ENCODE measurements at places on chromosomes 2 and 18.

DNA sequence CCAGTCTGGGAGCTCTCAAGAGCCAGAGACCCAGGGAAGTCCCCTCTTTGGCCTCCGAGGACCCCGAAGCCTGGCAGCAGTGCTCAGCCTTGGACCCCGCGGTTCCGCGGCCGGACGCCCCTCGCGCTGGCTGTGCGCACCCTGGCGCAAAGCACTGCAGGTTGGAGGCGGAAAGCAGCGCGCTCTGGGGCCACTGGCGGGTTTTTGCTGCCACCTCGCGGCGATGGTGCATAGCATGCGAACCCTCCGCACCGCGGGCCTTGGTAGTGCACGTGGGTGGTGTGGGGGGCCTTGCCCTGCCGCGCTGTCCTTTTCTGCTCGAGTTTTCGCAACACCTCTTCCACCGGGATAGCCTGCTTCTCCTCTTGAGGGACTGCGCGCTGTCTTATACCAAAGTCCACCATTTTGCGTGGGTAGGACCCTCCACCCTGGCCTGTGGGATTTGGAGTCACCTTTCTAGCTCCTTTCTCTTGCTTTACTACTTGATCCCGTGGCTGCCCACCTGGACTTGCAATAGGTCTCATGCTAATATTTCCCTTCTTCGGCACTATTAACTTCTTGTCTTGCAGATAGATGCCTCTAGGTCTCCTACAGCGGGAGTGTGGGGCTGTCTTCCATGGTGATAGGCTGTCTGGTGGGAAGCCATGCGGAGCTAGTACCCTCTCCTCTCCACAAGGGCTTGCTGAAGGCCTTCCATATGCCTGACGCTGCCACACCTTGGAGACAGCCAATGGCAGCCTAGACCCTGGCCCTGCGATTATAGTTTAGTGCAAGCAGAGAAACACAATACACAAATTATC is 14.3 kb downstream of the SIX3 start:
- DNase-seq = peak; percentile 92

- no peak for DNase-seq
Observed at GRCh38 chr18:13559754-13560153, 166.6 kb downstream of the FAM210A start.

GRCh38 chr2:175168564-175168945 is 552 bp upstream of the ATF2 start:
- DNase-seq = no peak

- peak; percentile 17 for DNase-seq
Observed at GRCh38 chr2:240308111-240308651, 127.3 kb upstream of the GPC1 start.

DNA sequence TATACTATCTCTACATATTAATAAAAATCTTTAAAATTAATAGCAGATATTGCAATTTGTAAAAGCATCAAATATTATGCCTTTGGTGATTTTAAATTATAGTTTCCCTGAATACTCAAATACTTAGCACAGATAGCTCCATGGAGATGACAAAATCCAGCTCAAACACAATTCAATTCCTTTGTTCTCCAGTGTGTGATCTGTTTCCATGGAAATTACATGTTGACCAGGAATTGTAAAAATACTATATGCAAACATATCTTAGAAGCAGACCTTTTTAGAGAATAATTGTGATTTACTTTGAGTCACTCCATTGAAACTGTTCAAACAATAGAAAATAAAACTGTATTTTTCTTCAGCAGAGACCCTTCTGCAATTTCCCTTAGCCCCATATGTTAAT is 68.3 kb downstream of the FAM161A start:
- DNase-seq = no peak

DNA sequence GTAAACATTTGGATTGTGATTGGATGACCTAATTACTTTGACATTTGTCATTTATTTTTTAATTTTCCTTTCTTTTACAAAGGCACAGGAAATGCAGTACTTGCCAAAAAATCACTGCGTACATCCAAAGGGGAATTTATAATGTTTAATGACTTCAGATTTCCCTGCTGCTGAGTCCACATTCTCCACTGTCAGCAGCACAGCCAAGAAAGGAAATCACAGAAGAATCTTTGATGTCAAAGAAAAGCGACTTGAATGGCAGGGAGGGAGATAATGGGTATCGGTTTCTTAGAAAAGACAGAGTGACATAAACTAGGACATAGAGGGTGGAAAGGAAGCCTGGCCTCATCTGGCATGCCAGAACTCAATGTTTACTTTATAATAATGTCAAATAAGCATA is 41.4 kb upstream of the COPS8 start:
- no peak for DNase-seq

GRCh38 chr2:136238286-136239078 is 120.5 kb upstream of the CXCR4 start:
- peak; percentile 48 for DNase-seq

GRCh38 chr2:226198956-226199355 is 600.7 kb downstream of the IRS1 start:
- DNase-seq = no peak

DNA sequence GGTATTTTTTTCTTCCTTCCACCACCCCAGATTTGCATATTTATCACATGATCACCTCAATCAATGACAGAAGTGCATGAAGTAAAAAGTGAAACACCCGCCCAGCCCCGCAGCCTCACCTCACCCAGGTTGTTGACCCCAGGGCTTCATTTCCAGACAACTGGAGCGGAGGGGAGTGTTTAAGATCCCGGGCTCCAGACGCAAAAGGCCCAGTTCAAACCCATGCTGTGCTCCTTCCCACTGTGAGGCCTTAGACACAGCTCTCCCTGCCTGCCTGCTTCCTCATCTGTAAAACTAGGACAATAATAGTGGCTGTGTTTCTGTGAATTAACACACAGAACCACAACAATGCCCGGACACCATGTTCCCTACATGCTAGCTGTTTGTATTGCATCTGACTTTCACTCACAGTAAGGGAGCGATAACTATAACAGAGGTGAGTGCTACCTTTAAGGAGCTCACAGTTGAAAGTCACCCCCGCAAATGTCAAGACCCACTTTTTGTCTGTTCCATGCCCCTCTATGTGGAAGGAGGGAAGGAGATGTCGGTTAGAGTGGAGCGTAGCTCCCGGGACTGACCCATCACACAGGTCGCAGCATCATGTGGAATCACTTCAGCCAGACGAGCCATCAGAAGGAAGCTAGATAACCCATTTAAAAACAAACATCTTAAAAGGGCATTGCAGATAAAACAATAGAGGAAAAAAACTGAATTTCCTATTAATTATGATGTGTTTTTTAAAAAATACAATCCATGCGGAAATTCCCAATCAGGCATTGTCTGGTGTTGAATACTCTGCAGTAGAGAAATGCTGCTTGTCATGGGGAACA is 77.5 kb upstream of the DAPL1 start:
- no peak for DNase-seq

GRCh38 chr2:236715077-236715476 is 145.5 kb downstream of the ACKR3 start:
- no peak for DNase-seq

DNA sequence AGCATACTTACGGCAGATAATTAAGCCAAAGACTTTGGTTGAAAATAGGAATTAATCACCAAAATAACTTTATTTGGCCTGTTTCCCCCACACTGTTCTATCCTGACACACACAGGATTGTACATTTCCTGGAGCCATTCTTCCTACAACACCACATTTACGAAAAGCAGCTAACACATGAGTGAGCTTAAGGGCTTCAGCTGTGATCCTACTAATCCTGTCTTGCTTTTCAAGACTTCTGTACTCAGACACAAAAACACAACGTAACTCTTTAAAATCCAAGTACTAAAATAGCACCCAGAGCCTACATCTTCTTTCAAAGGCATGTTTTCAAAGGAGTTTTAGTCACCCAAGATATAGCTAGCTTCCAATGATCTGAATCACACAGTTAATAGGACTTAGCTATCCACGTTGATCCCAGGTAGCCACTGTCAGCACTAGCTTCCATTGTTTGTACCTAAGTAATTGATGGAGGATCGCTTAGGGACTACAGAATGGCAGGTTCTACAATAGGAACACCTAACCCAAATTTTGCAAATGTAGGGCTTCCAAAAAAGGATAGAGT is 42.8 kb upstream of the TTC39C start:
- DNase-seq = no peak

GRCh38 chr2:7011356-7012083 is 94.3 kb downstream of the RNF144A start:
- no peak for DNase-seq

Measured in D341Med (cell line).